ENCODE measurements at places on chromosomes 4 and X.

DNA sequence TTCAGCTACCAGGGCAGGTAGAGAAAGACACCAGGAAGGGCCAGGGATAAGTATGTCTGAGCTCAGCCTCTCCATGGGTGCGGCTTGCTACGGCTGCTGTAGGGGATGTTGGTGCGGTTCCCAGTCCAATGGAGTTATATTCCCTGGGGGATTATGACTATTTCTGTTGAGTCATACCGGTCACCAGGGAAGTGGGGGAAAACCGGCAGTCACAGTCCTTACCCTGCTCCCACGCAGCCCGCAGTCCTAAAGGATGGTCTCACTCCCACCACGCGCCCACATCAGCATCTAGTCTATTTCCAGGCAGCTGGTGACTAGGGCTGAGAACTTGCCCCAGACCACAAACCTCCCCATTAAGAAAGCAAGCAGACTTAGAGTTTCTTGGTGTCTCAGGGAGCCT, 191.6 kb downstream of the VEGFC start:
- DNase-seq, result no peak

DNA sequence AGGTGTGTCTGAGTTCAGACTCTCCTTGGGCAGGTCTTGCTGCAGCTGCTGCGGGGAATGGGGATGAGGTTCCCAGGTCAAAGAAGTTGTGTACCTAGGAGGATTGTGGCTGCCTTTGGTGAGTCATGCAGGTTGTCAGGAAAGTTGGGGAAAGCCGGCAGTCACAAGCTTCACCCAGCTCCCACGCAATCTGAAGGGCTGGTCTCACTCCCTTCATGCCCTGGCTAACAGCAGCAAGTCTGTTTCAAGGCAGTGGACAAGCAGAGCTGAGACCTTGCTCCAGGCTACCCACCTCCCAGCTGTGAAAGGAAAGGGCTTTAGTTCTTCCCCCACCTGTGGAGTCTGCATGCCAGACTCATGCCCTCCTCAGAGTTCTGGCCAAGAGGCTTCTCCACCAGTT, 287.2 kb downstream of the DTHD1 start:
- no peak for DNase-seq

DNA sequence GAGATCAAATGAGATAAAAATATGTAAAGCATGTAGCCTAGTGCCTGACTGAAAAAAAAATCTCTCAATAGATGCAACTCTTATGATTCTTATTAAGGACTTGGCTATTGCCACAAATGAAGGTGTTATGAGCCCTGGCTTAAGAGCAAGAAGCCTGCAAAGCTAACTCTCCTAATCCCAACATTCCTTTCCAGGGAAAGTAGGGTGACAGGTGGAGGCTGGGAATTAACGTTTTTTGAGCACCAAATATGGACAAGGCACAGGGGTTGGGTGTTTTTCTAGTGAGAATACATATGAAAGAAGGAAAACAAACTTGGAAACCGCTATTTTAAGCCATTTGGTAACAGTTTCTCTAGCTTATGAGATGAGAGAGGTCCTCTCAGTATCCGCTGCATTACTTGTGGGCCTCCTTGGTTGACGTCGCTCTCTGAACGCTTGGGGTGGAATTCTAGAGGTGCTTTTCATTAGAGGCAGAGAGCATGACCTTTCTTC, 2.4 kb downstream of the RHOH start:
- DNase-seq, result no peak

GRCh38 chr4:171430495-171430894, 382.7 kb upstream of the GALNTL6 start:
- no peak for DNase-seq

DNA sequence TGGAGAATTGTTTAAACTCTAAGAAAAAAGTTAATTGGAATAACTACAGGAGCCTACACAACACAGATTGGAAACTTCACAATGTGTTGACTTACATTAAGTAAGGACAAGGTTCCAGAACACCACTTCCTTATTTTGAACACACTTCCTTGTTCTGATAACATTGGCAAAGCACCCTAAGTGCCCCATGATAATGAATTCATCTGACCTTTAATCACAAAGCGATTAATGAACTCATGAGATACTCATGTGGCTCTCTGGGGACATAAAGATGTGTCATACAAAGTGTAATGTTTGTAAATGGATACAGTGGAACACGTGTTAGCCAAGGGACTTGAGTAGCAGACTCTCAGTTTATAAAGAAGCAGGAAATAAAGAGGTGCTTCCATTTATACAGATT, 69.0 kb upstream of the ATOH1 start:
- DNase-seq, result no peak

- no peak for DNase-seq
Observed at GRCh38 chr4:168849997-168850396, 160.1 kb downstream of the CBR4 start.

GRCh38 chr4:7462509-7462971, 27.8 kb upstream of the PSAPL1 start:
- DNase-seq, result no peak

- peak; percentile 4 for DNase-seq
Observed at GRCh38 chrX:139642241-139642927, 65.6 kb downstream of the MCF2 start.

DNA sequence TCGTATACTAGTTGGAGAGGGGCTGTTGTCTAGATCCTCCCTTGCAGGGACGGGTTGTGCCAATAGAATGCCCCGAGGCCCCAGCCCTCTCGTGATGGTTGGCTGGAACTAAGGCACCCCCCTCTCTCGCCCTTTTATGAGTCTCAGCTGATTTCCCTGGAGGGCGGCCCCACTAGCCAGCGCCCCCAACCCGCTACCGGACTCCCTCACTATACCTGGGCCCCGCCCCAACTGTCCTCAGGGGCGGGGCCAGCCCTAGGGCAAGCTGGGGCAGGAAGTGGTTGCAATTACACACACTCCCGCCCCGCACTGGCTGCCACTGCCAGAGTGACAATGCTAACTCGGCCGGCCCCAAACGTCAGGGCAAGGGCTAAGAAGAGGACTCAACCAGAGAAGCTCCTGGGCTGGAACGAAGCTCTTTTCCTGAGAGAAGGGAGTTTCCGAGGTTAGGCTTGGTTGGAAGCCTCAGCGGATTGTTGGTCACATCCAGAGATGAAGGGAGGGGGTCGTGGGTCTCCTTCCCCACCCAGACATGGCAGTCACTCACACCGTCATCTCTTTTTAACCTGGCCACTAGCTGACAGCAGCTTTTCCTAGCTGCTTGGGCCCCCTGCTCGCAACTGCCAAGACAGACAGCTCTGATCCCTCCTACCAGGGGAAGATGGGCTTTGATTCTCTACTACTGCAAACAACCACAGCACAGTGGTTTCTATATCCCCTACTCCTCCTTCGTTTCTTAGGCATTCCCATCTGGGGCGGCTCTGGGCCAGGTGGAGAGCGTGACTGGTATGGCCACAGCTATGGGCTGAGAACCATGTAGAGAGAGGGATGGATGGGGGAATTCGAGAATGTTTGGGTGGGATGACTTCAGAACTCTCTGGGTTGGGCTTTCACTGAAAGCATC, 21.0 kb upstream of the BCORL1 start:
- no peak for DNase-seq

DNA sequence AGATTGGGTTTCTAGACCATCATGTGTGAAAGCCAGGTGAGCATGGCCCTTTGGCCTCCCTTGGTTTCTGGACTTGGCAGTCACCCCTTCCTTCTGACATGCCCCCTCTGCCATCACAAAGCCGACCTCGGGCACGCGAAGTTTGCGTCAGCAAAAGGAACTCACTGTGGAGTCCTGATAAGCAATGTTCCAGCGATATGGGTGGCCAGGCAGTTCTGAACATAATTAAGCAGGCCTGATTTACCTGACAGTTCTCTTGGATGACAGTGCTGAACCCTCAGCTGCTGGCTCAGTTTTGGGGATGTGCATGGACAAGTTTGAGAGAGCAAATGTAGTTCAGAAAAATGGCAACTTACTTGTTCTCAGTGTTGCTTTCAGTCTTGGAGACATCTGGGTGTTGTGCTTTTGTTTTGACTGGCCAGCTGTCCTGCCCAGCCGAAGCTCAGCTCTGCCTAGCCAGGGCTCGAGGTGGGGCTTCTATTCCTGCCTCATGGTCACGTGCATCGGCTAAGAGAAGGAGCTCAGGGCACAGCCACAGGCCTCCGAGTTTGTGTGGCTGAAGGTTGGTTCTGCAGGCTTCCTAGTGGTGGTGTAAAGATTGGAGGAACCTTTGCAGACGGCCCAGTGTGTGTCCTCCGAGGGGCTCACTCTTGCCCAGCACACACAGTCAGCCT, 78.3 kb downstream of the CLDN34 start:
- no peak for DNase-seq

GRCh38 chrX:134569306-134569705, 89.0 kb downstream of the PLAC1 start:
- DNase-seq, result no peak

- no peak for DNase-seq
Observed at GRCh38 chr4:6987588-6987961, 55.6 kb upstream of the TADA2B start.

DNA sequence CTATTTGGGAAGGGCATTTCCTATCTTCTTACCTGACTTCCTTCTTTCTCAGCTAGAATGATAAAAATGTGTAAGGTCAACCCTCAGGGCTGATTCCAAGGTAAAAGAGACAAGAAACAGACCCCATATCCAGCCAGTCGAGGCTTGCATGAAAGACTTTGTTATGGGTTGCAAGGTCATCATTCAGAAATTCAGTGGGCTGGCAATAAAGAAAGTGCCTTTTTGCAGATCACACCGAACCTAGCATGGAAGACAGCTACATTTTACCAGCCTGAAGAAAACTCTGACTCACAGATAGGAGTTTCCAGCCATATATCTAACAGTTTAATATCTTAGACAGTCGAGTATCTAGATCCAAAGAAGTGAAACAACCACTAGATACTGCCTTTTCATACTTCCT, 87.4 kb downstream of the PDGFC start:
- DNase-seq, result no peak

DNA sequence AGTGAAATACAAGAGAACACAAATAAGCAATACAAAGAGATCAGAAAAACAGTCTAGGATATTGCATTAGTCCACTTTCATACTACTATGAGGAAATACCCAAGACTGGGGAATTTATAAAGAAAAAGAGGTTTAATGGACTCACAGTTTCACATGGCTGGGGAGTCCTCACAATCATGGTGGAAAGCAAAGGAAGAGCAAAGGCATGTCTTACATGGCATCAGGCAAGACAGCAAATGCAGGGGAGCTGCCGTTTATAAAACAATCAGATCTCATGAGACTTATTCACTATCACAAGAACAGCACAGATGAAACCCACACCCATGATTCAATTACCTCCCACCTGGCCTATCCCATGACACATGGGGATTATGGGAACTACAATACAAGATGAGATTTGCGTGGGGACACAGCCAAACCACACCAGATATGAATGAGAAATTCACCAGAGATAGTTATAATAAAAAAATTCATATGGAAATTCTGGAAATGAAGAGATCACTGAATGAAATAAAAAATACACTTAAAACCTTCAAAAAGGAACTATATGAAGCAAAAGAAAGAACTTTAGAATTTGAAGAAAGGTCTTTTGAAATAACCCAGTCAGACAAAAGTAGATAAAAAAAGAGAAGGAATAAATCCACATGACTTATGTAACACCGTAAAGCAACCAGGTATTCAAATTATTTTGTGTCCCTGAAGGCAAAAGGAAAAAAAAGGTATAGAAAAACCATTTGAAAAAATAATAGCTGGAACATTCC, 16.2 kb upstream of the NAA11 start:
- no peak for DNase-seq

DNA sequence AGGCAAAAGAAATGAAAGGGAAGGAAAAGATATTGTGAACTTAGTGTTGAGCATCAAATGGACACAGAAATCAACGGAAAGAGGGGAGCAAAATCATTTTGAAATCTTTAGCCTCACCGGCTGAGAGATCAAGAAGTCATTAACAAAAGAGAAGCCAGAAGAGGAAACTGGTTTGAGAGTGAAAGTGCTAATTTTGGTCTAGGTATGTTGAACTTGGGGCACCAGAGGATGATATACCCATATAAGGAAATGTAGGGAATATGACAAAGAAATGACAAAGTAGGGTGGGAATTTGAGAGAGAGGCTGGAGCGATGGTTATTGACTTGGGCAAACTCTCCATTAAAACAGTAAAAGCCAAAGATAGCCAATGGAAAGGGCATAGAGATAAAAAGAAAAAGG, 183.4 kb upstream of the ATOH1 start:
- DNase-seq, result no peak

GRCh38 chrX:13688384-13688957, 457 bp upstream of the RAB9A start:
- DNase-seq, result no peak

- DNase-seq, result no peak
Observed at GRCh38 chrX:139327355-139327754, 203.2 kb upstream of the F9 start.

- DNase-seq, result no peak
Observed at GRCh38 chr4:125727931-125728330, 413.2 kb downstream of the FAT4 start.

- DNase-seq, result no peak
Observed at GRCh38 chr4:148958317-148958716, 516.1 kb upstream of the NR3C2 start.

DNA sequence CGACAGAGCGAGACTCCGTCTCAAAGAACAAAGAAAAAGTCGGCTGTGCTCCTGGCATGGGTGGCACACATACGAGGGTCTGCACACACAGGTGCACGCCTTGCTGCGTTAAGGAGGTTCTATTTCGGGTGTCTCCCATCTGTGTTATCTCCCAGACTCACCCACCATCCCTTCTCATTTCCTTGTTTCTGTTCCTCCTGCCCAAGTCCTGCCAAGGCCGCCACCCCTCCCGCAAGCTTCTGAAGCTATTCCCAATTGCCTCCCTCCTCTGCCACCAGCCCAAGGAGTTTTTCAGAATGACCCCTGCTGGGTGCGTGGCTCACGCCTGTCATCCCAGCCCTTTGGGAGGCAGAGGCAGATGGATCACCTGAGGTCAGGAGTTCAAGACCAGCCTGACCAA, 6.0 kb upstream of the IL3RA start:
- no peak for DNase-seq

DNA sequence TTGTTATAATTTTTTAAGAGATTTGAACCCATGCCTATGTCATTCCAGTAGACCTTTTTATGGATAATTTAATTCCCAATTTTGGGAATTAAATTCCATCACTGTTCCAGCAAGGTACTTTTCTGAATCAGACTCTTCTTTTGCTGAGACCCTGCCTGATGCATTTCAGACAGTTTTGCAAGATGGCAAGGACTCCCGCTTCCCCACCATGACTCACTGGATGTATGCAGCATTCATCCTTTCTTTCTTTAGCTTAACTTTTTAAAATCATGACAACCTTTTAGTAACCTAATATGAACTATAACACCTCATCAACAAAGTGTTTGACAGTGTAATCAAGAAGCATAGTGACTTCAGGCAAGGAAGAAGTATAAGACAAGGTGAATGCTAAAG, 178.1 kb upstream of the LEF1 start:
- DNase-seq, result no peak

- DNase-seq, result no peak
Observed at GRCh38 chr4:119525005-119525749, 103.4 kb downstream of the PDE5A start.

Measured in fibroblast of skin of left biceps (primary cell).